Stimulated activated naive CD4-positive, alpha-beta T cell (primary cell): ENCODE measurements at places on chromosomes 4 and X.

GRCh38 chr4:63757929-63758328 is 651.3 kb downstream of the TECRL start:
- DNase-seq: no peak

- no peak for DNase-seq
Measured at GRCh38 chr4:173499658-173500535, 30.1 kb downstream of the HAND2 start.

DNA sequence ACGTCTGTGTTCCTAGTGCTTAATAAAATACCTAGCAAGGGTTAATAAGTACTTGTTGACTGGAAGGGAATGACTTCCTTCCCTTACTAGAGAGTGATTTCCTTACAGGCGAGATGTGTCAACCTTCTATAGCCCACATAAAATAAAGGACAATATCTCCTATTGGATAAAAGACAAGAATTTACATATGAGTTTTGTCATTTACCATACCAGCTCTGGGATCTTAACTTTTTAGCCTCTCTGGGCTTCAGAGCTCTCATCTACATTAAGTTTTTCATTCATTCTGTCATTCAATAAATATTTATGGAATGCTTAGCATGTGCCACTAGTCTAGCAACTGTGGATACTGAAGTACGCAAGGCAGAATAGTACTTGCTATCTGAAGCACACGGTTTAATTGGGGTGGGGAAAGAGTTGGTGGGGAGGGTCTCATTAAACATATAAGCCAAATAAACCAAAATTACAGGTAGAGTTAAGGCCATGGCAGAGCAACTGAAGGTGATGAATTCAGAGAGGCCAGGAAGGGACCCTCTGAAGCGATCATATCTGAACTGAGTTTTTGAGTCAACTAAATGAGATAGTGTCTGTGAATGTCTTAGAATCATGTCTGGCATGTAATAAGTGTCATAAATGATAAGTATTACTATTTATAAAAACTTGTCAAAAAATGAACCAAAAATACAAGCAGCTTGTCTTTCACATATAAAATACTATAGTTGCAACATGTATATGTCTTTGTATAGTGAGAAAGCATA is 91.6 kb upstream of the BMP2K start:
- no peak for DNase-seq

DNA sequence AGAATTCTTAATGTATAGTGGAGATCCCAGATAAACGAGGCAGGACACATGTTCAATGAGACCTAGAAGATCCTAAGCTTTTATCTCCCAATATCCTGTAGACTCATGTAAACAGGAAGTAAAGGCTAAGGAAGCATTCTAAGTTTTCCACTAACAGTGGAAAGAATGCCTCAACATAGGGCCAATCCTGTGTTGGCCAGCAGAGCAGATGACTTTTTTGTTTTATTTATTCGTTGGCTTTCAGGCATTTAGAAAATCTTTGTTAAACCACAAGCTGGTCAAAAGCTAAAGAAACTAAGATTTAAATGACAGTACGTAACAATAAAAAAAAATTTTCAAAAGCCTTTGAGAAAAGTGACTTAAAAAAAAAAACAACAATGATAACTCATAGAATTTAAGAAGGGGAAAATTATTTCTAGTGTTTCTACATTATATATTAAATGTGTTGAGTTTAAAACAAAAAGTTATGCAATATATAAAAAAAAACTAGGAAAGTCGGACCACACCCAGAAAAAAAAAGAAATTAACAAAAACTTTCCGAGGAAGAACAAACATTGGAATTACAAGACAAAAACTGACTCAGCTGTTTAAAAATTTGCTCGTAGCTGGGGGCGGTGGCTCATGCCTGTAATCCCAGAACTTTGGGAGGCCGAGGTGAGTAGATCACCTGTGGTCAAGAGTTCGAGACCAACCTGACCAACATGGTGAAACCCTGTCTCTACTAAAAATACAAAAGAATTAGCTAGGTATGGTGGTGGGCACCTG is 759.3 kb downstream of the FSTL5 start:
- DNase-seq: no peak

- DNase-seq: no peak
Measured at GRCh38 chrX:10172877-10173276, 16.1 kb downstream of the CLCN4 start.
